SK-MEL-5 (cell line): ENCODE measurements at places on chromosomes 12 and 14.

GRCh38 chr12:87413784-87414183, 615.4 kb downstream of the C12orf50 start:
- DNase-seq = no peak

DNA sequence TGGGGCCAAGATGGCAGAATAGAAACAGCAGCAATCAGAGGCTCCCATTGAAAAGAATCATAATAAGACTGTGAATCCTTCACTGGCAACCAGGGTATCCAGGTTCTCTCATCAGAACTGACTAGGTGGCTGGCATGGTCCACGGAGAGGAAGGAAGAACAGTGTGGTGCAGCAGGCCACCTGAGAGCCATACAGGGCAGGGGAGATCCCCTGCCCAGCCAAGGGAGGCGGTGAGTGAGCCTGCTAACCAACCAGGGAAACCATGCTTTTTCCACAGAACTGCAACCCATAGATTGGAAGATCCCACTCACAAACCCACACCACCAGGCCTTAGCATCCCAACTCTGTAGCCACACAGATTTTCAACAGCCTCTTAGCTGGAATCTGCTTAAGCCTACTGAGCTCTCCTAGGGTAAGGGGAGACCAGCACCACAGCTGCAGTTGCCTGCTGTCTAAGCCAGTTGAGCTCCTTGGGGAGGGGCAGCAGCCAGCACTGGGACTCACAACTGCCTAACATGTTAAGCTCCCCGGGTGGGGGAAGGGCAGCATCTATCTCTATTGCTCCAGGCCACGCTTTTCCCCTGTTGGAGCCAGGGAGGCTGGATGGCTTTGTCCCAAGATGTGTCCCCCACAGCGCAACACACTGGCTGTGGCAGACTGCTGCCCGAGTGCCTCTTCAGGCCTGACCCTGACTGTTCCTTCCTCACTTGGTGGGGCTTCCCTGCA, 342.6 kb upstream of the CCDC196 start:
- DNase-seq = no peak

DNA sequence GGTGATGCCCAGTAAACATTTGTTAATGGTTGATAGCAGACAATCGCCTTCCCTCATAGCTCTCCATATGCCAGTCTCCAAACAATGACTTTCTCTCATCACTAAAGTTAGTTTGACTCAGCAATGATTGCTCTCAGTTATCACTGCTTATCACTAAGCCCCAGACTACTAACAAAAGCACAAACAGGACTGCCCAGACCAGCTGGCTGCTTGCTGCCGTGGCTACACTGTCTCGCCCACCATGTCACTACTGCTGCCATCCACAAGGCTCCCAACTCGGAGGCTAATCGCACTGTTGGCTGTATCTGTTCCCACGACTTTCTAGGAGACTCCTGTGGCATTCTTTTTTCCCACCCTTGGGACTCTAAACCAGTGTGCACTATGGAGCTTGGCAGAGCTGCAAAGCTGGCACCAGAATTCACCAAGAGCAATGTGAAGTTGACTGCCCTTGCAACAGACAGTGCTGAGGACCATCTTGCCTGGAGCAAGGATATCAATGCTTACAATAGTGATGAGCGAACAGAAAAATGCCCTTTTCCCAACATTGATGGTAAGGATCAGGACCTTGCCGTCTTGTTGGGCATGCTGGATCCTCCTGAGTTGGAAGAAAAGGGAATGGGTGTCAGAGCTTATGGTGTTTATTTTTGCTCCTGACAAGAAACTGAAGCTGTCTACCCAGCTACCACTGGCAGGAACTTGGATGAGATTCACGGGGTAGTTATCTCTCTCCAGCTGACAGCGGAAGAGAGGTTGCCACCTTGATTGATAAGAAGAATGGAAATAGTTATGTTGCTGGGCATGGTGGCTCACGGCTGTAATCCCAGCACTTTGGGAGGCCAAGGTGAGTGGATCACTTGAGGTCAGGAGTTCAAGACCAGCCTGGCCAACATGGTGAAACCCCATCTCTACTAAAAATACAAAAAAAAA, 27.1 kb upstream of the NR2C1 start:
- DNase-seq = no peak

DNA sequence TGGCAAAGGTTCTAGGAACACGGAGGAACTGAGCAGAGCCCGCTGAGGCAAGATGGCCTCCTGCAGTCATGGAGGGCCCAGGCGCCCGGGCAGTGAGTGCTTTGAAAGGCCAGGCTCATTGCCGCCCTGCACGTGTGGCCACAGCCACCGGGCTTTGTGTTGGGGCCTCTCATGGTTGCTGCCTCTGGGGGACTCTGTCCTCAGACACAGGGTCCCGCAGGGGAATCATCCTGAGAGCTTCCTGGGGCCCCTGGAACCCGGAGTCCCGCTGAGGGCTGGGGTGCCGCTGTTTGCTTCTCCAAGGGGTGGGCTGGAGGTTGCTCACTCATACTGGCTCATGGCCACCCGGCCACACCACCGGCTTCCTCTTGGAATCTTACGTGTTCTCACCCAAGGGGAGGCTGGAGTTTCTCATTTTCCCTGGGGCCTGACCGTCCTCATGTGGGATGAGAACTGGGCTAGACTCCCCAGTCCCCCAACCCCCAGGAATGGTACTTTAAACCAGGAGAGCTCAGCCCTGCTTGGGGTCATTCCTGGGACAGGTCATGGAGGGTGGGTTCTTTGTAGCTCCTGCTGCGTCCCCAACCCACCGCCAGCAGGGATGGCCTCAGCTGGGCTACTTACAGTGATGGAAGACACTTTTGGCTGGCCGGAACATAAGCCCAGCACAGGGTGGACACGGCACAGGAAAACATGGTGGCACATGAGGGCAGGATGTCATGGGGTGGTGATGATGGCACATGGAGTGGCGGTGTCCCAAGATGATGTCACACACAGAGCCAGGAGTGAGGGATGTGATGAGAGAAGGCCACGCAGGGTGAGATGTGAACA, 21.1 kb upstream of the LRTM2 start:
- DNase-seq = no peak

DNA sequence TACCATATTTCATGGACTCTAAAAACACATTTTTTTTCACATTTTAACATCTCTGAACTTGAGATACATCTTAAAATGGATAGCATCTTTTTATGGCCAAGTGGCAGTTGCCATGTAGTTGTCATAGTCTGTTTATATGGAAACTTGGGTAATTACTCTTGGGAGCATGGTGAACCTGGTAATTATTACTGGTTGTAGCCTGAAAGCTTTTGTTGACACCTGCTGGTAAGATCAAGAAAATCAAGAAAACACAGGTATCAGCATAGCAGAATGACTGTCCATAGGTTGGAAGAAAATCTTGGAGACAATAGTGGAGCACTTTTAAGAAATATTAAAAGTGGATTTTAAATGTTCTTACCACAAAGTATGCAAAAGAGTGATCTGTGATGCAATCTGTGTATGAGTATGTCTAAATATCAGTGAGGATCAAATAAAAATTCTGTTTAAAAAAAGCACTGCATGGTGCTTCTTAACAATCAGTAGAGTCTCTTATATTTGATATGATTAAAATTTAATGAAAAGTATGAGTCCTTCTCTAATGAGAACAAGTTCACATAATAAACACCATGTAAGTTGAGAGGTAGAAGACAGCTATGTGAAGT, 44.2 kb downstream of the TTC8 start:
- peak; percentile 25 for DNase-seq
